NCI-H1092 (cell line): ENCODE measurements at places on chromosomes 4 and X.

- DNase-seq, result no peak
These were observed 307.8 kb upstream of the GIMD1 start for GRCh38 chr4:106676173-106676921.

GRCh38 chr4:27887646-27888045 lies 1027.0 kb downstream of the STIM2 start:
- no peak for DNase-seq

DNA sequence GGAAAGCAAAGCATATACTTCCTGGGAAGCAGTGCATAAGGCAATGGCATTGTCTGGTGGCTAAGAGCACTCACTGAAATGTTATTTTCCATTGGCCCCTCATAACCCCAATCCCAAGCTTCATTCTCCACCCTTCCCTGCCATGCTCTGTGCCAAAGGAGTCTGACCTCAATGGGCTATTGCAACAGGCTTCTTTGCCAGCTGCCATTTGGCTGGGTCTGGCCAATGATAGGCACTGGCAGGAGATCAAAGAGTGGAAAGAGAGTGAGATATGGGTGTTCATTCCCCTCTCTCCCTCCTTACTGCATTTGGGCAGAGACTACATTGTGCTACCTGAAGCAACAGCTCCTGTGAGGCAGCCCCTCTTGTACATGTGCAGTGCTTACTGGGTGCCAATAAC lies 51.5 kb downstream of the LHFPL1 start:
- DNase-seq, result no peak

GRCh38 chrX:125378205-125378604 lies 58.5 kb downstream of the TEX13C start:
- DNase-seq, result no peak
